ENCODE measurements at places on chromosomes 2 and 18.

- no peak for DNase-seq
These were observed 479 bp downstream of the RAB11FIP5 start for GRCh38 chr2:73112026-73112912.

GRCh38 chr2:201432621-201433393, 18.5 kb downstream of the TRAK2 start:
- no peak for DNase-seq

- no peak for DNase-seq
These were observed 53.5 kb upstream of the CYP1B1 start for GRCh38 chr2:38129481-38129880.

DNA sequence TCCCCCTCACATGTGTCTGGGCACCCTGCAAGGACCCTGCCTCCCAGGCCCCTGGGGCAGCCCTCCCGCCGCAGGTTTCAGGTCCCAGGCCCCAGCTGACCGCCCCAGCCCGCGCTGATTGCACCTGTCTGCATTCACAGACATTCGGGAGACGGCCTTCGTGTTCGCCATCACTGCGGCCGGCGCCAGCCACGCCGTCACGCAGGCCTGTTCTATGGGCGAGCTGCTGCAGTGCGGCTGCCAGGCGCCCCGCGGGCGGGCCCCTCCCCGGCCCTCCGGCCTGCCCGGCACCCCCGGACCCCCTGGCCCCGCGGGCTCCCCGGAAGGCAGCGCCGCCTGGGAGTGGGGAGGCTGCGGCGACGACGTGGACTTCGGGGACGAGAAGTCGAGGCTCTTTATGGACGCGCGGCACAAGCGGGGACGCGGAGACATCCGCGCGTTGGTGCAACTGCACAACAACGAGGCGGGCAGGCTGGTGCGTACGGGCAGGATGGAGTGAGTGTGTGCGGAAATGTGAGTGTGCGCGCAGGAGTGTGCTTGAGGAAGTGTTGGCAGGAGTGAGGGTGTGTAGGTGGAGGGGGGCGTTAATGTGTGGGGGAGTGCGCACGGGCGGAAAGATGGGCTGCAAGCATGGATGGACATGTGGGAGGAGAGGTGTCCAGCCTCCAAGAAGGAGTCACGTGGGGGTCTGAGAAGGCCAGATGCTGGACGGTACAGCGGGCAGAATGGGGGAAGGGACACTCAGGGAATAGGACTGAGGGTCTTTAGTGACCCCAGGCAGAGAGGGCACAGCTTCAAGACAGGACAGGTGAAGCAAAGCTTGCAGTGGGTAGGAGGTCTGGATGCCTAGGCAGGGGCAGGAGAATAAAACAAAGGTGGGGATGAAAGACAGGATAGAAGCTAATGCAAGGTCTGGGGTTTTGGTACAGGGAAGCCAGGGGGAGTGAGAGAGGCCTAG, 9.0 kb upstream of the WNT10A start:
- no peak for DNase-seq

DNA sequence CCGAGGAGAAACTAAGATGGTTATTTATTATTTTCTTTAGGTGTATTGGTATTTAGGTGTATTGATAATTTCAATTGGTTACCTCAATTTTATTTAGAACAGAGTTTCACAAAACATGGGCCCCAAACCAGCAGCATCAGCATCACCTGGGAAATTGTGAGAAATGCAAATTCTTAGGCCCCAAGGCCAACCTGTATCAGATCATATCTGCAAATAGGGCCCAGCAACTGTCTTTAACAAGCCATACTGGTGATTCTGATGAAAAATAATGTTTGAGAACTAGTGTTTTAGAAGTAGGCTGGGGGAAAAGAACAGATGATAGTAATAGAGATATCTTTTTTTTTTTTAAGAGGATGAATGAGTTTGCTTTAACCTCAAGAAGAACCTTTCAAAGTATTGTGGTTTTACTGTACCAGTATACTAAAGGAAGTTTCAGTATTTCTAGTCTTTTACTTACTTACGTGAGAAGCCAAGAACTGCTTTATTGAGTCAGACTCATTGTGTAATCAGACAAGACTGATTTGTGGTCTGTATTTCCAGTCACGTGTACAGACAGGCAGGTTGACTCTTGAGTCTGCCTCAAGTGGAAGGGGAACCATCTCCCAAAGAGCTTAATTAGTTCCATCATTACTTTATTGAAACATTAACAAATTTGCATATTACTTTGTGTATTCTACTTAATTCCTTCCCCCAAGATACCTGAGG, 60.4 kb upstream of the GAREM1 start:
- DNase-seq: no peak

DNA sequence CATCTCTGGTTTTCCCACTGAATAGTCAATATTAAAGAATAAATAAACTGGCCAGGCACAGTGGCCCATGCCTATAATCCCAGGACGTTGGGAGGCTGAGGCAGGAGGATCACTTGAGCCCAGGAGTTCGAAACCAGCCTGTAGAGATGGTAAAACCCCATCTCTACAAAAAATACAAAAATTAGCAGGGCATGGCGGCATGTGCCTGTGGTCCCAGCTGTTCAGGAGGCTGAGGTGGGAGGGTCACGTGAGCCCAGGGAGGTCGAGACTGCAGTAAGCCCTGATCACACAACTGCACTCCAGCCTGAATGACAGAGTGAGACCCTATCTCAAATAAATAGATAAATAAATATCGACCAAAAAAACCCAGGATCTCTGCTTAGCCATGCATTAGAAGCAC, 50.2 kb upstream of the BIN1 start:
- DNase-seq: no peak

GRCh38 chr18:62450175-62450545, 72.7 kb upstream of the ZCCHC2 start:
- DNase-seq: no peak

DNA sequence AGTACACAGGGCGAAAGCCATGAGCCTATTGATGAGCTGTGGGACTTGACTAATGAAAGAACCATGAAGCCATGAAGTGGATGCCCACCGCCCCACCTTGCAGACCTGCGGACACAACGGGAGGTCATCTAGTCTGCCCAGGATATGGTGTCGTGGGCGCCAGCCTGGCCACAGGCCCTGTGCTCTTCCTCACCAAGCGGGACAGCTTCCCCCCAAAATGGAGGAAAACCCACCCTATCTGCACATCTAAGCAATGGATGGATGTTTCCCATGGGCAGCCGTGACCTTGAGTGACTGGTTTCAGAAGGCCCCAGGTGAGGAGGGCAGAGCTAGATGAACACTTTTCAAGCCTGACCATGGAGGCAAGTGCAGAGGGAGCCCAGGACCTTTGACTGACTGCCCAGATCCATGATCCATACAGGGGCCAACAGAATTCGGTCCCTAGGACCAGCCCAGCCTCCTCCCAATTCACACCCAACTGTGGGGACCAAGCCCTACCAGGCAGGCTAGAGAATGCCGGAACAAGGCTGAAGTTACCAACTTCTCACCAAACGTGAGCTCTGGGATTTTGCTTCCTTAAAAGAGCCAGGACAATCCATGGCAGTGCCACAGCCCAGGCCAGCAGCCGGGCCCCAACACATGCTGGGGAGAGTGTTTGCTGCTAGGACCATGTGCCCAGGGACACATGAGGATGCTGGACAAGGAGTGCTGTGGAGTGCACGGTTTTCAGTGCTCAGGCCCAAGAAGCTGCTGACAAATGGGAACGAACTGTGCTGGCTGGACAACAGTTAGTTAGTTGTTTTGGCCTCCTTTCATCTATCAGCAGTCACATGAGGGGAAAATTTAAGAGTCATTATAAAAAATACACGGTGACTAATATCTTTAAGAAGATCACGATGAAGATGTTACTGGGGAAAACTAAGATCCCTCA, 249.4 kb downstream of the HDAC4 start:
- DNase-seq: no peak

DNA sequence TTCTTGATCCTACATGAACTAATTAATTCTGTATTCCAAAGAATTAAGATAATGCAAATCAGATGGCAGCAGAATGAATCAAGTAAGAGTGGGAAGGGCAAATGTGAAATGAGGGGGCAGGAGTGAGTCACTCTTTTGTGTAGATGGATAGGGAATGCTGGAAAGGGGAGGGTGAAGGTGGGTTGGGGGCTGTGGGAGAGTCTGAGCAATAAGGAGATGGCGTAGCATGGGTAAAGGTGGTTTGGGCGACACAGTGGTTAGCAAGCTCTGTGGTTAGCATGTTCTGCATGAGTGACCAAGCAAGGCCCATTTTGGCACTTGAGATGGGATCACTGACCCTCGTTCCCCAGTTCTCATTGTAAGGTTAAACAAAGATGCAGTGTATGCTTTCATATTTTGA, 20.4 kb downstream of the GPD2 start:
- peak; percentile 21 for DNase-seq

DNA sequence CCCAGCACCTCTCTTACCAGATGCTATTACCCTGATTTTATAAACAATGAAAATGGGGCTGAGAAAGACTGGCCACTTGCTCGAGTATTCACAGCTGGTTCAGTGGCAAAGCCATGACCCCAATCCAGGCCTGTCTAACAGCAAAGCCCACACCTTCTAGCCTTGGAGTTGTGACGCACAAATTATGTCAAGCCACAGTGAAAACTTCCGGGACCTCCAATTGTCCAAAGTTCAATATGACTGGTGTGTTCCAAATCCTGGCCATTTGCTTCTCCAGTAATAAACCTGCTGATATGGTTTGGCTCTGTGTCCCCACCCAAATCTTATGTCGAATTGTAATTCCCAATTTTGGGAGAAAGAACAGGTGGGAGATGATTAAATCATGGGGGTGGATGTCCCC, 64.7 kb upstream of the RIOK3 start:
- DNase-seq: no peak
